Breast epithelium (tissue), 4 donors: ENCODE measurements at places on chromosomes 6 and 20.

DNA sequence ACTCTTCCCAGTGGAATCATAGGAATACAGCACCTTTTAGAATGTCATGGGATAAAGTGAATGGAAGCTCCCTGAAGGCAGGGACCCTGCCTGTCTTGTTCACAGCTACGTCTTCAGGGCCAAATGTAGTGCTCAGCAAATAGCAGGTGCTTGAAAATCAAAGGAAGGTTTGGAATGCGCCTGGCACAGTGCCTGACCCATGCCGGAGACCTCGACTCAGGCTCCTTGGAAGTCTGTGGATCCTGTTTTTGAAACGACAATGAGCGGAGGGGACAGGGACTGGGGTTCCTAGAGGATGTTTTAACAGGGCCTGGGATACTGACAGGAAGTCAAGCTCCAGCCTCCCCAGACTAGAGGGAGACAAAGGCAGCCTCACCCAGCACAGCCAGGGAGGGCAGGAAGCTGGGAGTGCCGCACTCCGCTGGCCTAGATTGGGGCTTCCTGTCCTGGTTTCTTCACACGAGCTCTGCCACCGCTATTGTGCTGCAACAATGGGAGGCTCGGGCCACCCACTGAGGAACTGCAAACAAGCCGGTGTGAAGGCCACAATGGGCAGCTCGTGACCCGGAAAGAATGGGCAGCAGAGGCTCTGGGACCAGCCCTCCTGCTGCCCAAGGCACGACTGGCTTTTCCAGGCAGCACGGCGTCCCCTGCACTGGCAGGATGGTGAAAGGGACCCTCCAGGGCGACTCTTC, 76.7 kb downstream of the PREX1 start:
- peak; percentile 22 for DNase-seq

DNA sequence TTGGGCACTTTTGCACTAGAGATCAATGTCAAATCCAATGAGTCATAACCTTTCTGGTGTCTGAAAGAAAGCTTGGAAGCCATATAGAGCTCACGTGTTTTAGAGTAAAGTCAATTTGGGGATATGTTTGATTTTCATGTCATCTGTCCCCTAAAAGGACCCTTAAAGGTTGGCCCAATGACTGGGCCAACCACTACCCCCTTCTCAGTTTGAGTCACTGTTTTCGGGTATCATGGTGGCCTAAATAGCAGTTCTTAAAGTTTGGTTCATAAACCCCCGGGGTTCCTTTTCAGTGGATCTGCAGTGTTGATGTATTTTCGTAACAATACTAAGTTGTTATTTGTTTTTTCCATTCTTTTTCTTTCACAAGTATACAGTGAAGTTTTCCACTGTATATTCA, 327.6 kb downstream of the PRL start:
- no peak for DNase-seq

- DNase-seq = no peak
Observed at GRCh38 chr6:170233286-170234205, 57.3 kb downstream of the DLL1 start.

DNA sequence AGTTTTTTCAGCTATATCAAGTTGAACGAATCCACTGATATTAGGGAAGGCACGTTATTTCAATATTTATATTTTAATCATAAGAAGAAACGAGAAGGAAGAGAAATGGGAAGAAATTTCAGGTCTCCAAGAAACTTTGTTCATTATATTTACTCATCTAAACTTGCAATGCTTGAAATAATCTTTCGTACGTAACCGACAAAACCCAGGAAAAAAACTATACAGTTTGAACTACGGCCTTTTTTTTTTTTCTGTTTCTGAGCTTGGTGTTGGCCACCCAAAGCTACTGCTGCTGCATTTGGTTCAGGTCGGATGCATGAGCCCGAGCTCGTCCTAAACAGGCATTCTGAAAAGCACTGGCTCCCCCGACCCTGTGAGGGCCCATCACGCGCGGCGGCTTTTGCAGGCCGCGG, 548 bp downstream of the PERP start:
- DNase-seq = no peak

DNA sequence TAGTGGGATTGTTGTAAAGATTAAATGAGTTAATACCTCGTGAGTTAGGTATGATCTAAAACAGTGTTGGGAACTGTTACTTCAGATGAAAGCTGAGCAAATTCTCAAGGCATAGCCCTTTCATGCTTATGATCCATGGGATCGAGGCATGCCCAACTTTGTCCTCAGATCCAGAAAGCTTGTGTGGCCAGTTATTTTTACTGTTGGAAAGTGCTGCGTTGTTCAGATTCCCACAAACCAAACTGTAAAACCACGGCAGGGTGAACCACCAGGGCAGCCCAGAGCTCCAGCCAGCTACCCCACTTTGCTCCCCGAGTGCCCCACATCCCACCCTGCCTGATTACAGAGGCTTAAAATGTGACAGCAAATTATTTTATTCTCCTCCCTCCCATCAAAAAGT, 139.3 kb upstream of the RIN2 start:
- no peak for DNase-seq

DNA sequence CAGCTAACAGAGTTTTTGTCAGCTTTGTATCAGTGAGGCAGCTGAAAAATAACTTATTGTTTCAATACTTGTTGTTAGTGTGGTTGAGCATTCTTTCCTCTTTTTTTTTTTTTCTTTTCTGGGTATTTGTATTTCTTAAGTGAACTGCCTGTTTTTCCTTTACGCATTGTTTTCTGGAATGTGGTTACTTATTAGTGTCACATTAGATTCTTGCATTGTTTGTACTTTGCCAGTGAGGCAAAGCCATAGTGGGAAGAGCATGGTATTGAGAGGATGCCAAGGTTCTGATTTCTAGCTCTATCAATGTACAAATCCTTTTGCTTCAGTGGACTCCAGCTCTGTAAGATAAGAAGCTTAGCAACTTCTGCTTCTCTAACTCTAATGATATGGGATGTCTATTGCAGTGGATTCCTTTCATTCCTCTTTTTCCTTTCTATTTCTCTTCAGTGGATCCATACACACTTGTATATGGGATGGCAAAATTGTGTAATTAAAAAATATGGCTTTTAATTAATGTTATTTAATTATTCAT, 3.9 kb downstream of the CDKAL1 start:
- DNase-seq = no peak

- DNase-seq = no peak
Observed at GRCh38 chr6:103122766-103123601, 1729.5 kb downstream of the GRIK2 start.

DNA sequence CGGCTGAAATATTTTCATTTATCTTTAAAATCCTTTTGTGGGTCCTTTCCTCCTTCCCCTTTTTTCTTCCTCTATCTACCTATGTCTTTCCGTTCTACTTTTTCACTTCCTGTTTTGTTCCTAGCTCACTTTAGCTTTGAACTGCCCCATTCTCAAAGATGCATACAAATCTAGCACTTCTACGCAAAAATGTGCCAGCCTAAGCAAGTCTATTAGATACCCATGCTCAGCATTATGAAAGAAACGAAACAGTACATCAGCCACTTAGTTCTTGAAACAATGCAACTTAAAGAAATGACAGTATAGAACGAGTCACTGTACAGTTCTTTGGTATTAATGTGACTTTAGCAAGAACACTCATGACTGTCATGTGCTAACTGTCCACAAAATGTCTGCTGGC, 47.3 kb upstream of the MARCKS start:
- no peak for DNase-seq

- no peak for DNase-seq
Observed at GRCh38 chr6:53300656-53301551, 47.8 kb downstream of the ELOVL5 start.

GRCh38 chr6:15956205-15957106, 172.4 kb upstream of the MYLIP start:
- DNase-seq = no peak

DNA sequence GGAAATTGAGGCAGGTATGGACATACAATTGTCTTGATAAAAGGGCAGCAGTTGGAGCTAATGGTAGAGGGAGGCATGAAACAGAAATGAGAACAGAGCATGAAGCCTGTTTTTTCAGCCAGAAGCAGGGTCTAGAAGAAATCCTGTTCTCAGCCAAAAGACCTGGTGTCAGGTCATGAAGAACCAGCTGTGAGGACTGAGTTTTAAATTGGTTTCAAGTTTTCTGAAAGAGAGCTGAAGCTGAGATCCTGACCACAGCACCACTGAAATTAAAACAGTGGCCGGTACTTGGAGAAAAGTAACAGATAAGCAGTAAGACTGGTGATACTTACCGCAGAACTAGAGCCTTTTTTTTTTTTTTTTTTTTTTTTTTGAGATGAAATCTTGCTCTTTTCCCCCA, 283.8 kb upstream of the BMP2 start:
- no peak for DNase-seq

- no peak for DNase-seq
Observed at GRCh38 chr6:12324099-12324498, 33.9 kb downstream of the EDN1 start.

DNA sequence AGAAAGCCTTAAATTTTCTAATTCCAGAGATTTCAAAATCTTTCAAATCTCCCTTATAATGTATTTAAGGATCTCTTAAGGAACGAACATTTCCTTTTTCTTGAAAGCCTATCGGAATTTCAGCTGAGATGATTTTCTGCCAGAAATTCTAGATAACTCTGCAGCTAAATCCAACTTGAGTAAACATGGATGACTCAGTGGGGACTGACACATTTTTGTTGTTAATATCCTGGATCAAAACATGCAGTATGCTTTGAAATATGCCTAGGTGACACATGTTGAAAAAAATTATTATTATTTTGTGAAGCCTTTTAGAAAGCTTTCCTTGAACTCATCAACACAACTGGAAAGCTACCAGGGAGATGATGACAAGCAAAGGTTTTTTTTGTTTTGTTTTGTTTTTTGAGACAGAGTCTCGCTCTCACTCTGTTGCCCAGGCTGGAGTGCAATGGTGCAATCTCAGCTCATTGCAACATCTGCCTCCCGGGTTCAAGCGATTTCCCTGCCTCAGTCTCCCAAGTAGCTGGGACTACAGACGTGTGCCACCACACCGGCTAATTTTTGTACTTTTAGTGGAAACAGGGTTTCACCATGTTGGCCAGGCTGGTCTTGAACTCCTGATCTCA, 140.1 kb upstream of the SNX9 start:
- no peak for DNase-seq

GRCh38 chr6:107563694-107564588, 74.0 kb downstream of the SOBP start:
- no peak for DNase-seq

DNA sequence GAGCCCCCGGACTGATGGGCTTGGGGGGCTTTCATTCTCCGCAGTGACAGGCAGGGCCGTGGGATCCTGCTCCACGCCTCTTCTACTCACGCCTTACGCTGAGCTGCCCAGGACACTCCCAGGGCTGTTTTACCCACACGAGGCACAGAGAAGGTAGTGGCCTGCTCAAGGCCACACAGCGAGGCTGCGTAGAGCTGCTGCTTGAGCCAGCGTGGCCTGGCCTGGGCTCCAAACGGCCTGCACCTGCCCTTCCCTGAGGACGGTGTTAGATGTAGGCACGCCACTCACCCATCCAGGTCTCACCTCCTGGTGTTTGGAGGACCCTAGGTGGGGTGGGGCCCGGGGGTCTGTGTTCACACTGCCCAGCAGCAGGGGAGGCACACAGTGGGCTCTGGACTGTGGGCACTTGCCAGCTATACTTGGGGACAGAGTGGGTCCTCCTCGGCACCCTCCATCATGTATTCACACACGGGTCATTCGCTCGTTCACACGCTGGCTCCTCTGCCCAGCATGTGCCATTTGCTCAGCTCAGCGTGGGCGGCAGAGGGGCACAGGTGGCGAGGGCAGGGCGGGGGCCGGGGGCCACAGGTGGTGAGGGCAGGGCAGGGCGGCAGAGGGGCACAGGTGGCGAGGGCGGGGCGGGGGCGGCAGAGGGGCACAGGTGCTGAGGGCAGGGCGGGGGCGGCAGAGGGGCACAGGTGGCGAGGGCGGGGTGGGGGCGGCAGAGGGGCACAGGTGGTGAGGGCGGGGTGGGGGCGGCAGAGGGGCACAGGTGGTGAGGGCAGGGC, 18.4 kb upstream of the RBBP8NL start:
- no peak for DNase-seq

- DNase-seq = no peak
Observed at GRCh38 chr6:48626421-48626820, 515.4 kb upstream of the PTCHD4 start.

DNA sequence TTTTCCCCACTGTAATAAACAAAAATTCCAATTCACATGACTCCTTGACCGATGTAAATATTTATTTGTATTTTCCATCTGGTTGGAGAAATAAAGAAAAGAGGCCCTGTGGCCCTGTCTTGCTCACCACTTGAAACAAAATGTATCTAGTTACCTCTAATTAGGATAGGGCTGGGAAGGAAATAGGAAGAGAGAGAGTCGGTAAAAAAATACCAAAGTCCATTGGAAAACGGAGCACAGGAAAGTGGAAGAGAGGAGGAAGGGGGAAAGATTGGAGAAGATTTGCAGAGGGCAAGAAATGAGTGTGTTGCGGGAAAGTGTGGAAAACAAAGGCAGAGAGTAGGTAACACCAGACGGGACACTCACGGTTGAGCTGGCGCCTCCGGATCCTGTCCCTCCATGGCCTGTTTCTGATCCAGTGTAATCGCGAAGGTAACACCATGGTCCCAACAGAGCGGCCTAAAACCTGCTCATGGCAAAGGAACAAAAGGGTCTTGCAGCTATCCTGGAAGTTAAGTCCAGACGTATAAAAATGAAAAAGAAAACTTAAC, 105.8 kb upstream of the RIPOR2 start:
- DNase-seq = no peak

GRCh38 chr20:35662551-35662950, 2.1 kb downstream of the CPNE1 start:
- no peak for DNase-seq

GRCh38 chr6:24497254-24497970, 2.6 kb downstream of the ALDH5A1 start:
- DNase-seq = no peak

DNA sequence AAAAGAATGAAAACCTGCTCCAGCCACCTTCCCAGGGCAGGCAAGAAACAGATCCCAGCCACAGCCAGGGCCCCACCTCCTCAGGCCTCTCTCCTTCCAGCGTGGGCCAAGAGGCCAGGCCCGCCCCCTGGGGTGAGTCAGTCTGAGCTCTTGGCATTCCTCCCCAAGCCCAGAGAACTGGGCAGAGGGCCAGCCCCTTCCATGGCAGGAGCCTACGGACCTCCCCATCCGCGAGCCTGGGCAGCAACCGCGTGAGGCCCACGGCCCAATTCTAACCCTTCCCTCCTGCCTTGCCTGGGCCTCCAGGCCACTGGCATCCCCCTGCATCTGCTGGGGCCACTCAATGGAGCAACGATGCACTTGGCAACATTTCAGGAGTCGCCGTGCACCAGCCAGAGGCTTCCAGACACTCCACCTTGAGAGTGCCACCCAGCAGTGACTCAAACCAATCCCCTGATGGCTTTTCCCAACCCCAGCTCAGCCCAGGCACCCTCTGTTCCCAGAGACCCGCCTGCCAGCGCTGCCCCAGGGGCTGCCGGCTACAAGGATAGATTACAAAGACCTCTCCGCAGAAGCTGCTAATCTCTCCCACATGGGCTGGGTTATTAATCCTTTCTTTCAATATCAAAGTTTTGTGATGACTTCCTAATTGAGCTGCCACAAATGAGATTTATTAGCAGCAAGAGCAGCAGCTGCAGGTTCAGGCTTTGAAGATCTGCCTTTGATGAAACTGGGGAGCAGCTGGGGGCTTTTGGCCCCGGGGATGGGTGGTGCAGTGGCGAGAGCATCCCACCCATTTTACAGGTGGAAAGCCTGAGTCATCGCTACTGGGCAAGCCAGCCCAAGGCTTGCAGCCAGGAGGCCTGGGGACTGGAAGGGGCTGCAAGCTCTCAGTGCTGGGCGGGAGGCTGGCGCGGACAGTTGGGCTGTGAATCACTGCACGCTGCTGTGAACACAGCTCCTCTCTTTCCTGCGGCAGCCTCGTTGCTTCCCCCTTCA, 85.7 kb downstream of the NFATC2 start:
- peak; percentile 97 for DNase-seq
